ENCODE measurements at places on chromosomes 3 and 15.

GRCh38 chr15:91860498-91860897, 7.0 kb downstream of the SLCO3A1 start:
- no peak for DNase-seq

GRCh38 chr3:143595456-143596077, 252.7 kb downstream of the SLC9A9 start:
- no peak for DNase-seq

- DNase-seq: no peak
Measured at GRCh38 chr3:23550402-23550801, 255.4 kb upstream of the UBE2E1 start.

GRCh38 chr3:78312851-78313250, 1273.0 kb downstream of the ROBO2 start:
- no peak for DNase-seq

- no peak for DNase-seq
Measured at GRCh38 chr15:84856731-84857417, 27.6 kb upstream of the SLC28A1 start.

- no peak for DNase-seq
Measured at GRCh38 chr3:23654571-23654970, 151.2 kb upstream of the UBE2E1 start.

GRCh38 chr3:134846911-134847317, 51.9 kb downstream of the EPHB1 start:
- peak; percentile 60 for DNase-seq

- no peak for DNase-seq
Measured at GRCh38 chr3:64588380-64588779, 99.4 kb downstream of the ADAMTS9 start.

GRCh38 chr3:76615719-76616118, 424.2 kb upstream of the ROBO2 start:
- peak; percentile 60 for DNase-seq

DNA sequence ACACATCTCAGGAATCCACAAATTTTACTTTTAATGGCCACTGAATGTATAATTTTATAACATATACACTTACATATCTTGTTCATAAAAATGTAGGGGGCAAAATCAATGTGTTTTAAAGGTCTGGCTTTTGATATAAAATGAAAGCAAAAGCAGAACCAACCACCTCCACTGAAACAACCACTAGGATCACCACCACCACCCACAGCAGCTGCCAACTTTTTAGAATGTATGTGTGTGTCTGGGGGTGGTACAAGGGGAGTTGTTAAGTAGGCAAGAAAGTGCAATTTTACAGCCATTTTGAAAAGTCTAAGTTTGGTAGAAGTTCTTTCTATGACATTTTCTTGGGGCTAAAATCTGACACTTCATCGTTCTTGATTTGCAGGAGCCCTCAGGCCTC, 44.0 kb downstream of the OTOL1 start:
- no peak for DNase-seq

- no peak for DNase-seq
Measured at GRCh38 chr15:74123131-74123429, 7.3 kb upstream of the ISLR2 start.

GRCh38 chr3:134325061-134325705, 49.1 kb downstream of the AMOTL2 start:
- DNase-seq: no peak
